DMS79 treated with DMSO at 0.1 percent for 48 hours (cell line): ENCODE measurements at places on chromosomes 7 and 10.

GRCh38 chr10:1625731-1626130 lies 111.6 kb downstream of the ADARB2 start:
- no peak for DNase-seq

GRCh38 chr7:26202019-26202990 lies 760 bp downstream of the CBX3 start:
- peak; percentile 69 for DNase-seq

DNA sequence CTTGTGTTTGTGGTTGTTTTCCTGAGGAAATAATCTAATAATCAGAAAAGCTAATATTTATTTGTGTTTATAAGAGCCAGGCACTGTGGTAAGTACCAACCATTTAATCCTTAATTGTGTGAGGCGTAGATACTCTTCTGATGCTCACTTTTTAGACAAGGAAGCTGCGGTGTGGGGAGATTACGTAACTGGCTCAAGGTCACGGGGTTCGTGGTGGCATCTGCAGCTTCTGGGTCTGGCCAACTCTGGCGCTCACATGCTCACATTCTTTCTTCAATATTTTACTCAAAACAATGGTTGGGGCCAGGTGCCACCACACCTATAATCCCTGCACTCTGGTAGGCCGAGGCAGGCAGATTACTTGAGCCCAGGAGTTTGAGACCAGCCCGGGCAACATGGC lies 77.6 kb downstream of the RALA start:
- DNase-seq = no peak

- no peak for DNase-seq
These were observed 1.2 kb downstream of the SCIN start for GRCh38 chr7:12571691-12572090.

DNA sequence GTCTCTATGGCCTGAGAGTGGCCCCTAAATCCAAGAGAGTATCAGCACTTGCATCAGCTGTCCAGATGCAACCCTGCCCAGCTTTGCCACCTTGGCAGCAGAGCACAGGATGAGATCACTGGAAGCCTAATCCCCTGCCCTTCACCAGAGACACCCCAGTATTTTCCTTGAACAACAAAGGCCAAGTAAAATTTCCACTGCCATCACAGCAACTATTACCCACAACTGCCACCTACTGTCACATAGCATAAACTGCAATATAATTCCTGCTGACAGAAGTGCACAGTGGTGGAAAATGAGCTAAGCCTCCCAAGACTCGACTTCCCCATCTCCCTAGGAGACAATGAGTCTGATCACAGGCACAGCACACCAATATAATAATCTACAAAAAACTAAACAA lies 462.8 kb upstream of the ZWINT start:
- DNase-seq = no peak

DNA sequence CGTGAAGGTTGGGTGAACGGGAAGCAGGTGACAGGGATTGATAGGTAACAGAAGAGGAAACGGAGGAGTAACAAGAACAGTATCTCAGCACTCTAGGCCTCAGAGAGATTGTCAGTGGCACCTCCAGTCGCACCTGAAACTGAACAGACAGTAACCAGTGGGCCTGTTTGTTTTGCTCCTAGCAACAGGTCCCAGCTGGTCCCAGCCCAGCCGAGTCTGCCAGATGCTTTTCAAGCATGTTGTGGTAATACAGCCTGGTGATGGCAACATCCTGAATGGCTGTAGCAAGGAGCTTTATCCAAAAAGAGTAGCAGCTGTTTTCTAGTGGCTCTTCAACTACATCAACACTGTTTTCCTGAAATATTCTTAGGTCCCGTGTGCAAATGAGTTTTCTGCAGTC lies 4.7 kb downstream of the CACNB2 start:
- DNase-seq = no peak

GRCh38 chr10:49330127-49330665 lies 31.2 kb downstream of the C10orf71 start:
- DNase-seq = no peak

GRCh38 chr7:151432658-151433521 lies 7.1 kb downstream of the CRYGN start:
- DNase-seq = no peak

DNA sequence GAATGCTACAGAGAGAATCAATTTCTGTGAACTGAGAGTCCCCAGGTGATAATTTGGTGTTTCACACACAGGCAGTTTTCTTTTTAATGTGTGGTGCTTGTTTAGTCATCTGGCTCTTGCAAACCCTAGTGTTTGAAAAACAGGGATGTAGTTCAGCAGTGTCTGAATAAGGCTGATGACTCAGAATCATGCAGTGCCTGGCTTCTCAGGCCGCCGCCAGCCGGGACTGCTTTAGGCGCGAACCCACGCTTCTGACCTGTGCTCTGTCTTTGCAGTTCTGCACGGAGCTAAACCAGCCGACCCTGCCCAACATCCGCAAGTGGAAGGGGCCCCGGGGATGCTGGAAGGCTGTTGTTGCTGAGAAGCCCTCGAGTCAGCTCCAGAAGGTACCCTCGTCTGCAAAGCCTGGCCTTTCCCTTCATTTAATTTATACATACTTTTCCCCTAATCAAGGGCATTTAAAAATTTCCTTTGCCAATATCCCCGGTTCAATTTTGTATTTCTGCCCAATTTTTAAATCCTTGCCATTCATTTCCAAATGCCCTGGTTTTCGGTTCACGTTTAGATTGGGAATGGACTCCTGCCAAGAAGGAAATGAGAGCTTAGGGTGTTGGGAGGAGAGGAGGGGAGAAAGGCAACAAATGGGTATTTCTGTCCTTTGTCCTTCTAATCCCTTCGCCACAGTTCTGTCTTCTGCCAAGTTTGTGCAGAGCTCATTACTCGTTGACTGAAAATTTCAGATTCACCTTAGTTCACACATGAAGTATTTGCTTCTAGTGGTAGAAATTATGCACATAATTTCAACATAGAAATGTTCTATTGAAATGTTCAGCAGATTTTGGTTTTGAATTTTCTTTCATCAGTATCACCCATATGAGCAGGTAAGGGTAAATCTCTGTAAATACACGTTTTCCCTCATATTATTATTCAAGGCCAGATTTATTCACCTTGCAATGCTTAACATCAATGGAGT lies 108.5 kb upstream of the ANLN start:
- peak; percentile 72 for DNase-seq

DNA sequence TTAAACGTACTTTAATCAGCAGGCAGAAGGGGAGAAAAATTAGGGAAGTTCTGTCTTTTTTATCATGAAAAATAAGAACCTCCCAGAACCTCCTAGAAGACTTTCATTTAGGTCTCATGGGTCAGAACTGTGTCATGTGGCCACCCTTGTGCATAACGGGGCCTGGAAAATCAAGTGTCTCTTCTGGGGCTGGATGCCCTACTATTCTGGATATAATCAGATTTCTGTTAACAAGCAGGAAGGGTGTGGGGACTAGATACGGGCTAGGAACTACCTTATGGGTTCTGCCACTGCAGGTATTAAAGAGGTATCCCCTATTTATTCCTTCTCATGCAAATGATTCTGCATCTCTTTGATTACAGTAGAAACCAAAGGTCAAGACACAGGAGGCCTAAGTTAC lies 14.1 kb downstream of the LANCL2 start:
- no peak for DNase-seq

GRCh38 chr10:13973742-13974141 lies 357.0 kb downstream of the FRMD4A start:
- DNase-seq = no peak

DNA sequence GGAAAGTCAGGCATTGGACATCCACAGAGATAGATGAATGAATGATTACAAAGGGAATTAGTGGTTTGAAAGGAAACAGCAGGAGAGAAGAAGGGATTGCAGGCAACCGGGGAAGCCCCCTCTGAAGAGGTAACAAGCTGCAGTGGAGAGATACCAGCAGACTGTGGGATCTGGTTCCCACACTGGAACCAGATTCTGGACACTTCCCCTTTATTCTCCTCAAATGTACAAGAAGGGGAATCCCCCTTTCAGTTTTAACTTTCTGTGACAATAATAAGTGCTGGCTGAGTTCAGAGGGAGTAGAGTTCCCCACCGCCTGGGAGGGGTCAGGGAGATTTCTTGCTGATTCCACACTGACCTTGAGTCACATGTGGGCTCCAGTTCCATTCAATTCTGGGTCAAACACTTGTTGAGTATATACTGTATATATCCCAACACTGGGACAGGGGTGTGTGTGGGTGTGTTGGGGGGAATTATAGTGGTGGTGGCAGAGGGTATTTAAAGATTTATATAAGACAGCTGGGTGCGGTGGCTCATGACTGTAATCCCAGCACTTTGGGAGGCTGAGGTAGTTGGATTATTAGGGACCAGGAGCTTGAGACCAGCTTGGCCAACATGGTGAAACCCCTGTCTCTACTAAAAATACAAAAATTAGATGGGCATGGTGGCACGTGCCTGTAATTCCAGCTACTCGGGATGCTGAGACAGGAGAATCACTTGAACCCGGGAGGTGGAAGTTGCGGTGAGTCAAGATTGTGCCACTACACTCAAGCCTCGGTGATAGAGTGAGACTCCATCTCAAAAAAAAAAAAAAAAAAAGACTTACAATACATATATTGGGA lies 16.5 kb upstream of the DDIT4 start:
- DNase-seq = no peak

GRCh38 chr10:90917968-90918318 lies 2.9 kb downstream of the ANKRD1 start:
- DNase-seq = no peak

- no peak for DNase-seq
These were observed 519 bp downstream of the PITRM1 start for GRCh38 chr10:3172081-3172445.

- DNase-seq = no peak
These were observed 1019.4 kb downstream of the KCNMA1 start for GRCh38 chr10:76618171-76618570.
